ENCODE measurements at places on chromosomes 12 and 14. TPM values are rescaled to one million over a fixed set of nuclear protein-coding genes. Genes with fewer than 3 reads are reported as not detected.
A peak's percentile ranks its signal among the peaks of the same experiment; 100 is the strongest.

- no peak for DNase-seq
- no peaks in the 10 kb centered on the region for H3K4me1 ChIP-seq
- H3K27ac ChIP-seq = no peak overlapping the region
- H3K36me3 ChIP-seq = no peaks in the 10 kb centered on the region
- no peaks in the 10 kb centered on the region for H3K27me3 ChIP-seq
- no peak overlapping the region for H3K4me3 ChIP-seq
Observed at GRCh38 chr14:33352821-33353220, 414.1 kb downstream of the NPAS3 start.

DNA sequence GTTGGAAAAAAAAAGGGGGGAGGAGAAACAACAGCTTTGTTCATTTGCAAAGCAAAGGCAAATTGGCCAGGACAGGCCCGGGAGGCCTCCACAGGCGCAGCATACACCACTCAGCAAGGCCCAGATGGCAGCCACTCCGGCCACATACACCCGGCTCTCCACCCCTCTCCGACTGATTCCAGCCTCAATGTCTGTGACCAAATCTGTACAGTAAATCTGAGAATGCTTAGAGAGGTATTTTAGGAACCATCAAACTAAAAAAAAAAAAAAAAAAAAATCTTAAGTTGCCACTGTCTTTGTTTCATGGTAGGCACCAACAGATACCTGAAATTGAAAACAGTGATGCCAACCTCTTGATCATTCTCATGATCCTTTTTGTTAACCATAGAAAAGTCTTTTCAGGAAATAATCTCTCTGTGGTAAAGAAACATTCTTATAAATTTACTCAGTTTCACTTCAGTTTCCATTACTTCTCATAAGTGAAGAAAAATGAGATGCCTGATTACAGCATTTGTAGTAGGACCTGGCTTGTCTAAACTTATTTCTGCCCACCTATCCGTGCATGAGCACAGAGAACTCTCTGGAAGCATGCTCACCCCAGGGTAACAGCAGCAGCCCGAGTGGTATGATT, 20.2 kb downstream of the VPS37B start:
- no peak for DNase-seq
- H3K4me1 ChIP-seq = peaks cover 44% of the 10 kb centered on the region
- H3K27ac ChIP-seq = no peak overlapping the region
- H3K27me3 ChIP-seq = no peaks in the 10 kb centered on the region
- H3K36me3 ChIP-seq = no peaks in the 10 kb centered on the region
- H3K4me3 ChIP-seq = no peak overlapping the region

GRCh38 chr12:81208187-81208911, 130.5 kb downstream of the ACSS3 start:
- H3K4me3 ChIP-seq = no peak overlapping the region
- H3K27ac ChIP-seq = no peak overlapping the region
- no peaks in the 10 kb centered on the region for H3K36me3 ChIP-seq
- H3K27me3 ChIP-seq = no peaks in the 10 kb centered on the region
- peak; percentile 50 for DNase-seq
- H3K4me1 ChIP-seq = no peaks in the 10 kb centered on the region

GRCh38 chr14:76917158-76917596, 91.0 kb downstream of the LRRC74A start:
- no peaks in the 10 kb centered on the region for H3K27me3 ChIP-seq
- peak; percentile 88 for DNase-seq
- peak overlapping the region; percentile 77 for H3K27ac ChIP-seq
- H3K4me1 ChIP-seq = peaks cover 54% of the 10 kb centered on the region
- H3K36me3 ChIP-seq = no peaks in the 10 kb centered on the region
- H3K4me3 ChIP-seq = no peak overlapping the region

DNA sequence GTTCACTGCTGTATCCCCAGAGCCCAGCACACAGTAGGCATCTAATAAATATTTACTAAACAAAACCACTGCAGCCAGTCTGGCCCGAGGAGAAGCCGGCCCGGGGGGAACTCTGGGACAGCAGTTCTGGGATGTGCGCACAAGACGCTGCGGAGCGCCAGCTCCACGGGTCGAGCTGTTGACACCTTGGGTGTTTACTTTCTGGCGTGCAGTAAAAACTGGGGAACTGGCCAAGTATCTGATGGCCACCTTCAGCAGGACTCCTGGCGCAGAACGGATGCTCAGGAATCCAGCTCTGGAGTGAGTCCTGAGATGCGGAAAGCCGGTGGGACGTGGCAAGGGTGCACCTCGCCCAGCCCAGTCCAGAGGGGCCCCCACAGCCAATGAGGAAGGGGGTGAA, 65.6 kb downstream of the NCOR2 start:
- H3K4me3 ChIP-seq = no peak overlapping the region
- DNase-seq = peak; percentile 46
- no peak overlapping the region for H3K27ac ChIP-seq
- peaks cover 37% of the 10 kb centered on the region for H3K4me1 ChIP-seq
- H3K27me3 ChIP-seq = no peaks in the 10 kb centered on the region

DNA sequence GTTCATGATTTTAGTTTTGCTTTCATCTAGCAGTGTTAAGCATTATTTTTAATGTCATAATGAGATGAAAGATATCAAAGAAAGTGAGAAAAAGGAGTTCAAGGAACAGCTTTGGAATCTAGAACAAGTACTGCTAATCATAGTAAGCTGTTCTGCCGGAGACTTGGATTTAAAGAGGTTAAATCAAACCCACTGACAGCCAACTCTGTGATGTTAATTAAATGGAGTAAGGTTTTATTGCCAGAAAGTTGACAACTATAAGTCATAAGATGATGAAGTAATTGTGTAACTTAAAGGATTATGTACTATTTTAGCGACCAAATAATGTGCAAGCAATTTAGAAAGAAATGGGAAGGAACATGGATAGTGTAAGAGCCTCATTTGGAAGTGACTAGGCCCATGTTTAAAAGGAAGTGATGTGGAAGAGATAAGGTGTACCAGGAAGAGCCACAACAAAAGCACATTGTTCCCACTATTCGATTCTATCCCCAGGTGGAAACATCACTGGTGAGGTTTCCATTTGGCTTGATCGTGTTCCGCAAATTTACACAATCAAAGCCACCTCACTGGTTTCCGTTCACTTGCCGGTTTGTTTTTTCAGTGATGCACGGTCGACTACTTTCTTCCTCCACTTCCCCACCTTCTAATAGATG, 388.5 kb downstream of the PAWR start:
- no peaks in the 10 kb centered on the region for H3K4me1 ChIP-seq
- no peak for DNase-seq
- no peak overlapping the region for H3K4me3 ChIP-seq
- H3K27ac ChIP-seq = no peak overlapping the region

DNA sequence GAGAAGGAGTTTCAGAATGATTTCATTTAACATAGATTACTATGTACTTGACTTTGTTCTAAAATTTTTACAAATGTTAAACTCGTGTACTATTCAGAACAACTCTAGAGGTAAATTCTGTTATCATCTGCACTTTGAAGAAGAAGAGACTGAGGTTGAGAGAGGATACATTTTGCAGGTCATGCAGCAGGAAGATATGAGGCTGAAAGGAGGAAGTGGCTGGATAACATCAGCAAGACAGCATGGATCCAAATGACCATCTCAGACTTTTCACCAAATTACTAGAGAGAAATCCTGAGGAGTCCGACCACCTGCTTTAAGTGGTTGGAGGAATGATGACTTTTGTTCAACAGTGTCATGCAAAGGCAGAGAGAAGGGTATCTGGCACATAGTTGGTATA, 84.9 kb downstream of the ASCL4 start:
- no peak overlapping the region for H3K27ac ChIP-seq
- H3K27me3 ChIP-seq = peaks cover 2% of the 10 kb centered on the region
- no peak overlapping the region for H3K4me3 ChIP-seq
- H3K4me1 ChIP-seq = no peaks in the 10 kb centered on the region
- DNase-seq = no peak

DNA sequence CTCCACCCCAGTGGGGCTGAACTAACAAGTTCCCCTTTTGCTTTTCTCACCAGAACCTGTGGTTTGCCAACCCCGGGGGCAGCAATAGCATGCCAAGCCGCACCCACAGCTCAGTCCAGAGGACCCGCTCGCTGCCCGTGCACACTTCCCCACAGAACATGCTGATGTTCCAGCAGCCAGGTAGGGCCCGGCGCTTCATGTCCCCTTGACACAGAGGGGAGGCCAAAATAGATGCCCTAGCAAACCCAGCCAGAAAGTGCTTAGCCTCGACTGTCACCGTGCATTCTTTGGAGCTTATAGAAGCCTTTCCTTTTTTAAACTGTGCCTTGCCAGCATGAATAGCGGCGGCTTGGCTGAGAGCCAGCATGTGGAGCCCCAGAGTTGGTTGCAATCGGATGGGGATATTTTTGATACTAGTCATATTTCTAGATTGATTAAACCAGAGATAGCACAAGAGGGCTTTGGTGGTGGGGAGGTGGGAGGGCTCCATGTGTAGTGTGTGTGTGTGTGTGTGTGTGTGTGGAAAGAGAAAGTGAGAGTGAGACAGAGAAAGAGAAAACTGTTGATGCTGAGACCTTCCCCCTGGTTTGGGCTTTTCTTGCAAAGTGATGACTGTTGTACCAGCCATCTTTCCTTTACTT, 126.1 kb downstream of the GCH1 start:
- H3K27ac ChIP-seq = peak overlapping the region; percentile 23
- H3K4me3 ChIP-seq = no peak overlapping the region
- H3K4me1 ChIP-seq = peaks cover 18% of the 10 kb centered on the region
- H3K36me3 ChIP-seq = no peaks in the 10 kb centered on the region
- H3K27me3 ChIP-seq = no peaks in the 10 kb centered on the region

DNA sequence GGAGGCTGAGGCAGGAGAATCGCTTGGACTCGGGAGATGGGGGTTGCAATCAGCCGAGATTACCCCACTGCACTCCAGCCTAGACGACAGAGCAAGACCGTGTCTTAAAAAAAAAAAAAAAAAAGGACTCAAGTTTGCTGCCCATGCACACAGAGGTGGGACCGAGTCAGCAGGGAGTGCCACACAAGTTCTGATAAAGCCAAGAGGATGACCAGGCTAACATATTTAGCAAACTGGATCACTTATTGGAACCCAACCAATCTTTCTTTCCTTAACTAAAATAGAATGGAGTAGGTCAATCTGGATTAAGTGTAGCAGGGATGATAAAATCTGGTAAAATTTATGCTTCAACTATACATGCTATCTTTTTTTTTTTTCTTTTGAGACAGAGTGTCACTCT, 190.4 kb upstream of the FOXN3 start:
- H3K27ac ChIP-seq = no peak overlapping the region
- no peaks in the 10 kb centered on the region for H3K36me3 ChIP-seq
- no peak overlapping the region for H3K4me3 ChIP-seq

- no peak overlapping the region for H3K4me3 ChIP-seq
- H3K27me3 ChIP-seq = no peaks in the 10 kb centered on the region
- no peak overlapping the region for H3K27ac ChIP-seq
- no peaks in the 10 kb centered on the region for H3K36me3 ChIP-seq
- H3K4me1 ChIP-seq = no peaks in the 10 kb centered on the region
Observed at GRCh38 chr12:101166866-101167265, 43.2 kb downstream of the SLC5A8 start.

SMIM41 gene
- 0.31 TPM for total RNA-seq

PPFIA2 gene
- total RNA-seq = 9.4 TPM

TSPAN8 gene
- total RNA-seq = 77.3 TPM

MEG3 gene
- total RNA-seq = 24.0 TPM

POTEM gene
- not detected for total RNA-seq

Measured in kidney (tissue), 22 donors.